Calu3 (cell line): ENCODE measurements at places on chromosomes 6 and 20. TPM values are rescaled to one million over a fixed set of nuclear protein-coding genes. Genes with fewer than 3 reads are reported as not detected.
A peak's percentile ranks its signal among the peaks of the same experiment; 100 is the strongest.

HLA-DRB5 gene
- 13.7 and 16.1 TPM in 2 replicates for total RNA-seq

NCOA5 gene
- total RNA-seq: 31.7 and 34.4 TPM in 2 replicates

SOBP gene
- 1.6 and 1.7 TPM in 2 replicates for total RNA-seq

RPS6KA2 gene
- 25.8 and 41.3 TPM in 2 replicates for total RNA-seq

MYMX gene
- not detected in 2 replicates for total RNA-seq

MEP1A gene
- not detected in 2 replicates for total RNA-seq

GRIK2 gene
- 3.3 and 3.7 TPM in 2 replicates for total RNA-seq

PSORS1C2 gene
- not detected in 2 replicates for total RNA-seq

PPP1R14C gene
- total RNA-seq: 2.7 and 3.6 TPM in 2 replicates

RPS18 gene
- 2,667 and 2,688 TPM in 2 replicates for total RNA-seq

SIM1 gene
- total RNA-seq: not detected in 2 replicates

PROKR2 gene
- not detected in 2 replicates for total RNA-seq

BPIFB4 gene
- not detected in 2 replicates for total RNA-seq

PRR18 gene
- 0.19 TPM in 1 of 2 replicates, not detected in the other for total RNA-seq

GRCh38 chr6:116404696-116405095, 33.9 kb downstream of the DSE start:
- no peak for DNase-seq

GRCh38 chr6:64090352-64090751, 454.8 kb downstream of the PHF3 start:
- DNase-seq: no peak

DNA sequence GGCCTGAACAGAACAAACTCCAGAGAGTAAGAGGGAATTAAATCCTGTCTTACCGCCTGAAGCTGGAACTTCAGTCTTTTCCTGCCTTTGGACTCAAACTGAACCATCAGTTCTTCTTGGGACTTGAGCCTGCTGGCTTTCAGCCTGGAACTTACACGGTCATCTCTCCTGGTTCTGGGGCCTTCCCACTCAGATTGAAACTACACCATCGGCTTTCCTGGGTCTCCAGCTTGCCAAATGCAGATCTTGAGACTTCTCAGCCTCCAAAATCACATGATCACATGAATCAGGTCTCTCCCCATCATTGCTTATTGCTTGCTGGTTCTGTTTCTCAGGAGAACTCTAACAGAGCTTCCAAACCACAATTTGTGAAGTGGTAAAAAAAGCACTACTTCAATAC, 276.3 kb downstream of the KIF16B start:
- DNase-seq: no peak

DNA sequence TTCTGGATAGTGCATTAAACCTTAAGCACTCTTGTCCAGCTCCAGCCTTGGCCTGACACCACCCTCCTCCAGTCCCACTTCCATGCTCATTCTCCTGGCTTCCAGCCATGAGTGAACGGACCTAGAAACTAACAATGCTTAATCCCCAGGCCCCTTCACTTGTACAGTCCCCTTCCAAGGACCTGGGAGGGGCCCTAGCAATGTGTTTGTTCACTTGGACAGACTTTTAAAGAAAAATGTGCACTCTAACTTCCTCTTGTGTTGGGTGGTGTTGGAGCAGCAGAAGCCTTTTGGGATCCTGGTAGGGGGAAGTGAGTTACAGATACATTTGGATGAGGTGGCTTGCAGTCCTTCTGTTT, 48.9 kb upstream of the CCN6 start:
- DNase-seq: no peak

- DNase-seq: no peak
Observed at GRCh38 chr6:106094261-106094963, 8.3 kb downstream of the PRDM1 start.

GRCh38 chr6:36139431-36139830, 9.1 kb downstream of the MAPK13 start:
- DNase-seq: peak; percentile 49

GRCh38 chr6:53020005-53020744, 25.1 kb upstream of the GSTA4 start:
- DNase-seq: no peak

- DNase-seq: no peak
Observed at GRCh38 chr6:150800674-150801314, 64.7 kb upstream of the MTHFD1L start.

GRCh38 chr6:166411721-166412151, 29.0 kb upstream of the MPC1 start:
- DNase-seq: no peak

- no peak for DNase-seq
Observed at GRCh38 chr6:102026649-102027048, 633.1 kb downstream of the GRIK2 start.

GRCh38 chr20:62048346-62048761, 17.3 kb downstream of the TAF4 start:
- no peak for DNase-seq

DNA sequence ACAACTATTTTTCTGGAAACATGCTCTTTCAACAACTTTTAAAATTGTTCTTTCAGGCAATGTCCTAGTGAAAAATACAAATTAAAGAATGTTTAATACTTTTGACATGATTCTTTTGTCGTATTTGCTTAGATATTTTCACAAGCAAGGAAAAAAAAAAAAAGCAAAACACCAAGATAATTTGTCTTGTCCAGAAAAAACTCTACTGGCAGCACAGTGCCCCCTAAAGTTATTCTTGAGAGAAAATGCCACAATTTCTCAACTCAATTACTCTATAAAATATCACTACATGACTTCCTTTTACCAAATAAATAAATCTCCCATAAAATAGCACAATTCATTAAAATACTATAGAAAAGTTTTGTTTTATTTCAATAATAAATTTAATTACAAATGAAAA, 652.5 kb upstream of the EPHA7 start:
- no peak for DNase-seq

GRCh38 chr20:34316196-34316814, 13.2 kb upstream of the AHCY start:
- peak; percentile 41 for DNase-seq

- DNase-seq: no peak
Observed at GRCh38 chr6:100167585-100167984, 173.6 kb upstream of the MCHR2 start.

DNA sequence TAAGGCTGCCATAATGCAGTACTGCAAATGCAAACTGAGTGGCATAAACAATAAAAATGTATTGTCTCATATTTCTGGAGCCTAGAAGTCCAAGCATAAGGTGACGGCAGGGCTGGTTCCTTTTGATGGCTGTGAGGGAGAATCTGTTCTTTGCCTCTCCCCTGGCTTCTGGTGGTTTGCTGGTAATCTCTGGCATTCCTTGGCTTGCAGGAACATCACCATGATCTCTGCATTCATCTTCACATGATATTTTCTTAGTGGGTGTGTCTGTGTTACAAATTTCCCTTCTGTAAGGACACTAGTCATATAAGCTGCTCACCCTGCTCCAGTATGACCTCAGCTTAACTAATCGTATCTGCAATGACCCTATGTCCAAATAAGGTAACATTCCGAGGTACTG, 1104.2 kb upstream of the CITED2 start:
- no peak for DNase-seq

DNA sequence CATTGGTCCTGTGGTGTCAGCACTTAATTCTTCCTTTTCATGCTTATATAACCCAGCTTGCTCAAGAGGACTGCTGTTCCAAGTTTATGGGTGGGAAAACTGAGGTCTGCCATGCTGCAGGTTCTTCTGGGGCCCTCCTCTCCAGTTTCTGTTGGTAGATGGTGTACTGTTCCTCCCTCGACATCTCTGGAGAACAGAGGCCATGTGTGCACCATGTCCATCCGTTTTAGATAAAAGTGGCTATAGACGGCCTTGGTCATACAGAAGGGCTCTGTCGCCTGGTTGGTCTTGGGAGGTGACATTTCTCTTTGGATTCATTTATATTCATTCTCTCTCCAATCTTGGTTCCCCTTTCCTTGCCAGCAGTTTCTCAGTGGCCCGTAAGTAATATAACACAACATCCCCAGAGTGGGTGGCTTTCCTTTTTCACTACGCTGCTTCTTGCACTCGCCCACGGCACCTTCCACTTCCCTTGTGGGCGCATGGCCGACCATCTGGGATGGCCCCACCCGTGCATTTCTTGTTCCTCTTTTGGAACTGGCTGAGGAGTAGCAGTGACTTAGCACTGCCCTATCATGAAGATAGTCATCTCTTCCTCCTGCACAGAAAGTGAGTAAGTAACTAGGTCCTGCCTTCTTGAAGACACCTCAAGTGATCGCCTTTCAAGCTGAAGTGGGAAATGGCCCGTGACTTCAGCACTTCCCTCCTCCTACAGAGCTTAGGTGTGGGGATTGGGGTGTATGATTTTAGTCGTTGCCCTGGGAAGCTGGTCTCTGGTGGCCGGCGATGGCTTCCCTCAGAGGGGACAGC, 94.2 kb downstream of the RREB1 start:
- no peak for DNase-seq

GRCh38 chr6:106360410-106360988, at the start of gene CRYBG1:
Gene CRYBG1 (plus strand): TSS chr6:106360717. CDS start chr6:106360909, 192 bp downstream.
- DNase-seq: peak; percentile 96

DNA sequence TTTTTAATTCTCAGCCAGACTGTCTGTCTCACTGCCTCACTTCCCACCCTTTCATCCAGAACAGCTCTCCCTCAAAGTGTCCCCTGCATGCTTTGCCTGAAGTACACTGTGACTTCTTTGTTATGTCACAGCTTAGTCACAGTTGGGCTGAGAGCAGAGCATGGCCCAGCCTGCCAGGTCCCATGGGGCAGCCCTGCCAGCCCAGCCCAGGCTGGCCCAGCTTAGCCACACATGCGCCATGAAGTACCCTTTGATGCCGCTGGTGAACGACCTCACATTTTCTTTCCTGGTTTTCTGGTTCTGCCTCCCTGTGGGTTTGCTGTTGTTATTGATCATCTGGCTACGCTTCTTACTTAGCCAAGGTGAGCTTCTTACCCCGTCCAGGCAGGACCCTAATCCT, at the start of gene ADIG:
ADIG (plus strand) TSS at position 185 of the 400 bp plus-strand sequence; CDS start at position 239, 54 bp downstream.
- no peak for DNase-seq

- no peak for DNase-seq
Observed at GRCh38 chr20:51458751-51459439, 83.6 kb downstream of the NFATC2 start.

DNA sequence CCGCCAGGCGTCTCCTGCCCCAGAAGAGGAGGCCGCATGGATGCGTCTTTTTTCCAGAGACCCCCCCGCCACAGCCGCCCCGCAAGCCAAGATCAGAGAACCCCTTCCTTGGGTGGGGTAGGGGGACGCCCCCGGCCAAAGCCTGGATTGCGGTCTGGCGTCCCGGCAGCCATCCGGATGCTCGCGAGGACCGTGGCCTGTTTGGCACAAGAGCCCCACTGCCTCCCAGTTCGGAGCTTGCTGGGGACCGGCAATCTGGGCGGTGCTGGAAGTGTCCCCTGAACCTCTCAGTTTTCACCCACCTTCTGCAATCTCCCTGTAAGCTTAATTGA, 924 bp downstream of the FAM162B start:
- no peak for DNase-seq

- DNase-seq: peak; percentile 15
Observed at GRCh38 chr6:710601-711571, 17.9 kb upstream of the EXOC2 start.

DNA sequence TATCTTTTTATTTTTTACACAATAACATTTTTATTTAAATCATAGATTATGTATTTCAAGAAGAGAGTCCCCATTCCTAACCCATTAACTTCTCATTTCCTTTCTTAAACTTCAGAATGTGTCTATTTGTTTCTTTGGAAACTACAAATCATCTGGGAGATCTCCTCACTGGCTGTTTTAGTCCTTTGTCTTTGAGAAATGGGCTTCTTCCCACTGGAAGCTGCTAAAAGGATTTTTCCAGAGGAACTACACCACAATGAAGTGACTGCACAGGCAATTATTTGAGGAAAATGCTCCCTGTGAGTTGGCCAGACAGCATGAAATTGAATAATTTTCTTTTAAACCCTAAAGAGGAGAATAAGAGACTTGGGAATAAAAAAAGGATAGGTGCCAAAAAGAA, 119.1 kb downstream of the TENT5A start:
- DNase-seq: no peak

DNA sequence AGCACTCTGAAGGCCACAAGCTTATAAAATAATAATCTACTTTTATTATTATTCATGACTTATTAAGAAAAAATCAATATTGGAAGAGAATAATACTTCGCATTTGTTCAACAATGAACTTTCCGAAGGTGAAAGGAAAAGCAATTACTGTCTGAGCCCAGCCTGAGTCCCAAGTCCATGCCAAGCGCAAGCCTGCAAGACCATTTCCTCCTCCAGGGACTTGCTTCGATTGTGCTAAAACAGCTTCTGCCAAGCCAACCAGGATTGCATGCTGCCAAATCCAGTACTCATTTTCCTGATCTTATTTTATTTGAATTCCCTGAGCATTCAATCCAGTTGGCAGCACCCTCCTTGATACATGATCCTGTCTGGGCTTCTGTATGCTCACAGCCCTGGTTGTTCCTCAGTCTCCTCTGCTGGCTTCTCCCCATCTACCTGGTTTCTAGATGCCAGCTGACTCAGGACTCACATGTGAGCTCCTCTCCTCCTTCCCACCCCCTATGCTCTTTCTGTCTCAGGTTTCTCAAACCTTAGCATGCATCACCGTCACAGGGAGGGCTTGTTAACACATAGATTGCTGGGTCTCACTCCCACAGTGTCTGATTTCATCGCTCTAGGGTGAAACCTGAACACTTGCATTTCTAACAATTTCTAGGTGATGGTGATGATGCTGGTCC, 55.9 kb upstream of the PSMF1 start:
- no peak for DNase-seq

DNA sequence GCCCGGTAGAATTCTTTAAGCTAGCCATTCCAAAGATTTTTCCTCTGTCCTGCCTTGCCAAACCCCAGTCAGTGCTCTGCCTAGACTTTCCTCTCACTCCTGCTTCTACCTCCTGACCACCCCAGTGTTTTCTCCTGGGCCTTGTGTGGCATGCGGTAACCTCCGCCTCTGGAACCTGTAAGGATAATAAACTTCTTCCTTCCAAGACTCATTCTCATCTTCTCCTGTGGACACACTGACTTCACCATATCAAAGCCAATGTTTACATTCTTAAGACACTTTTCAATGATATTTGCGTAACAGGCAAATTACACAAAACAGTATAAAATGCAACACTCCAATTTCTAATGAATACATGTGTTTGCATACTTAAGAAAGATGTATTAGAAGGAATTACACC, 354.6 kb downstream of the RNF144B start:
- DNase-seq: no peak

DNA sequence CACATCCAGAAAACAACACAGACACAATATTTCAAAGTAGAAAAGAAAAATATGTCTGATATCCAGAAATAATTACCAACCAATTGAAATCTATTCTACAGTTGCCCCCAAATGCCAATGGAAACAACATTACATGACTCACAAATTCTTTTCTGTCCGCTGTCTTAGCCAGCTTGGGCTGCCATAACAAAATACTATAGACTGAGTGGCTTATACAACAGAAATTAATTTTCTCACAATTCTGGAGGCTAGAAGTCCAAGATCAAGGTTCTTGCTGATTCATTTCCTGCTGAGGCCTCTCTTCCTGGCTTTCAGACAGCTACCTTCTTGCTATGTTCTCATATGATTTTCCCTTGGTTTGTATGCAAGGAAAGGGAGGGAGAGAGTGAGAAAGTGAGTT, 698.1 kb downstream of the DHX35 start:
- no peak for DNase-seq

- no peak for DNase-seq
Observed at GRCh38 chr6:168992446-168993144, 261.1 kb downstream of the THBS2 start.

- DNase-seq: no peak
Observed at GRCh38 chr6:42188406-42188805, 6.3 kb downstream of the GUCA1B start.
